ENCODE measurements at places on chromosomes 7 and 10. TPM values are rescaled to one million over a fixed set of nuclear protein-coding genes. Genes with fewer than 3 reads are reported as not detected.

The HOXA2 gene
- total RNA-seq = 0.15 TPM

The VAX1 gene
- total RNA-seq = not detected

The CLRN3 gene
- total RNA-seq = not detected

The GRM3 gene
- total RNA-seq = not detected

The SGPL1 gene
- 14.0 TPM for total RNA-seq

The TRPV5 gene
- total RNA-seq = not detected

The MEOX2 gene
- total RNA-seq = 3.2 TPM

Measured in epithelial cell of umbilical artery (primary cell).